ENCODE measurements at places on chromosomes 2 and 18.

DNA sequence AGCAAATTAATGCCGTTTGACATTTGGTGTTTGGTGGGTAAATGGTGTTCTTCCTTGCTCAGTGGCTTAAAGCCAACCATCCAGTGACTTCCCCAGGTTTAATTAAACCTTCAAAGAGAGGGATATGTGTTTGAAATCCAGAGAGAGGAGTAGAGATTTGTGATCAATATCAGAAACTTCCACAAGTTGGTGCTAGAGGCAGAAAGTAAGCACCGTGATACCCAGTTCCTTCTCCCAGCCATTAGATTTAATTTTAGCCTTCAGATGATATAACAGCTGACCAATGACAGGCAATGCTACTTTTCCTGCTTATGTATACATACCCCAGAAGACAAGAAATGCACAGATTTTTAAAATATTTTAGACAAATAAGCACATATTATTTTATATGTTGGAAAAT lies 398.5 kb downstream of the CDH2 start:
- DNase-seq: no peak

DNA sequence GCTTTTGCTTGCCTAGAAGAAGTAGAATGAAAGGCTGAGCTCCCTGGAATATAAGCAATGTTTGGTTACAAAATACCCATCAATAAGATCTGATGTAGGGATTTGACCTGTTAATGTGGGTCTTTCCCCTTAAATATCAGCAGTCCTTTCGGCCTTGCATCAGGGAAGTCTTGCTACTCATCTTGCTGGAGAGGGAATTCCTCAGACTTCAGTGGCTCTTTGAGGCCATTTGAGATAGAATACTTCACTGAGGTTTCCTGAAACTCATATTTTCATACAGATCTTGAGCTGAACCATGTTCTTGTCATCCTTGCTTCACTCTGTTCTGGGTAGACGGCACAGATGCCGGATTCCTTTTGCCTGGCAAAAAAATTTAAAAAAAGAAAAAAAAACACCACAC lies 3.9 kb downstream of the TWIST2 start:
- no peak for DNase-seq

DNA sequence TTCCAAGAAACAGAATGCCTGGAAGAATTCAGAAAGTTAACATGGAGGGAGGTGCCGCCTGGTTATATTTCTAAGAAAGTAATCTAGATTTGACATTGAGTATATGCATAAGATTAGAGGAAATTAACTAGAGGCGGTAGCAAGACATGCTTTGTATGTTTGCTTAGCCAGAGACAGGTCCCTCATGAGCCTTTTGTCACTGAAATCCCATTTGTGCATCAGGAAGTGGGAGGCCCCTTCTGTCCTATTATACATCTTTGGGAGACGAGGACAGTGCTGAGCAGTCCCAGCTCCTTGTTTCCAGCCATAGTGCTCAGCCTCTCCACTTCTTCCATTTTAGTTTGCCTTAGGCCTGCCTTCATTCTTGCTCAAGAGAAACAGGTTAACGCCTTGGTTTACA lies 115.4 kb upstream of the LHCGR start:
- DNase-seq: no peak

DNA sequence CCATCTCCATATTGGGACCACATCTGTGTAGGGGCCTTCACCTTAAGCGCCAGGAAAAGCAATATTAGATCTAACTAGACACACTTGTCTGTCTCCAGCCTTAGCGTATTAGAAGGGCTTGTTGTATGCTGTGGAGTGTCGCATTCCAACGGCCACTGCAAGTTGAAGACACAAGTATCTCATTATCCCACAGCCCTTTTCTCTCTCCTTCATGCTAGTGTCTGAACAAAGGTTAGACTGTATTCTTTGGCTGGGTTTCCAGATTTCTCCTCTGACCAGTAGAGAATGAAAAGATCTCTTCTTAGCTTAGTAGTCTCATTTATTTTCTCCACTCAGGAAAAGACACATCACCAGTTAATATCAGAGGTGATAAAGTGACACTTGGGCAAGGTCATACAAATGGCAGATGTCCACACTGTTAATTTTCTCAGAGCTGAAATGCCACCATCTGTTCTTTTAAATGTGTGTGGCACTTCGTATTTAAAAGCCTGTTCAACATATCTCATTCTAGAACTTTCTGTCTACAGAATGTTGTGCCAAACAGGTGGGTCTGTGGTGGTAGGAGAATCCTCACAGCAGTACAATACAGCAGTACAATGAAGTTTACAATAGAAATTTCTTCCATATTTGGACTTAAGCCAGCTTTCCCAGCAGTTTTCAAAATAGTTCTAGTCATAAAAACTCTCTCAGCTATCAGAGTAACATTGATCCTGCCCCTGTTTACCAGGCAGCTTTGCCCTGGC lies 94.0 kb upstream of the ITGA6 start:
- DNase-seq: no peak

DNA sequence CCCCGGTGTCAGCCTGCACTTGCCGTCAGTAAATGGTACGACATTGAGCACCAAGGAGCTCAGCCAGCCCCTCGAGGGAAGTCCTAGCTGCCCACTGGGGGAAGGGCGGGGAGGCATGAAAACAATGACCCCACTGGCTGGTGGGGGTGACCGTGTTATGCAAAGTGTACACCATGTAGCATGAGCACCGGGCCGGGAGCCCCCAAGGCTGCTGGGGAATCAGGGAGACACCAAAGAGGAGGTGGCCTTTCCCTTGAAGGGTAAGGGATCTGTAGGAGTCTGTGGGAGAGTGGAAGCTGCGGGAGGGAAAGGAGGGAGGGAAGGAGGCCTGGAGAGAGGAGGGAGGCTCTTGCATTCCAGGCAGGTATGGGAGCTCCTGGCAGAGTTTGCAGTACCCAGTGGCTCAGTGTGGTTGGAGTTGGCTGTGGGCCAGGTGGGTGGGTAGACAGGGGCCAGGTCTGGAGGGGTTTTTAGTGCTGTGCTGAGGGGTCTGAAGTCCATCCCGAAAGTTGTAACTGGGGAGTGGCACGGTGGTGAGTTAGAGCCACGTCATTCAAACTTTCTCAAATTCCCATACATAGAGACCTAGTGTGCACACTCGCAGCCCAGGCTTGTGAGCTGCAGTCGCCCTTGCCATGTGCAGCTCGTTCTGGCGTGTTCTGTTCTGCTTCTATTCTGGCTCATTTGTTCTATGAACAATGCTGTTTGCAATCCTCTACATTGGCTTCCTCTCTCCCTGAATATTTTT lies 22.4 kb downstream of the RRM2 start:
- DNase-seq: no peak

- DNase-seq: no peak
Measured at GRCh38 chr2:227606476-227606875, 7.8 kb downstream of the SCYGR2 start.

DNA sequence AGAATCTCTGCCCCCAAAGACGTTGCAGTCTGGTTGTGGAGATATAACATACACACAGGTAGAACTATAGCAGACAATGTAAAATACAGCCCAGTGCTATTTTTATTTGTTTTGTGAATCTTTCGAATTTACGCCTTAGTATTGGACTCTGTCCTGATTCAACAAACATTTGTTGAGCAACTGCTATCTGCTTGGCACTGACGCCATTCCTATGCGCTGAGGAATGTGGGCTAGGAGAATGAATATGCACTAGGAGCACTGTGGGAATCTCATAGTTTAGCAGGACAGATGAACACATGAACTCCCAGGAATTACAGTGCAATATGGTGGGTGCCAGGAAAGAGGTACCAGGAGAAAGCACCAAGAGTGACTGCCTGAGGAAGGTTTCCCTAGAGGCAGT lies 181.7 kb upstream of the SIX3 start:
- DNase-seq: no peak

- no peak for DNase-seq
Measured at GRCh38 chr18:61820882-61821281, 71.9 kb downstream of the RNF152 start.

DNA sequence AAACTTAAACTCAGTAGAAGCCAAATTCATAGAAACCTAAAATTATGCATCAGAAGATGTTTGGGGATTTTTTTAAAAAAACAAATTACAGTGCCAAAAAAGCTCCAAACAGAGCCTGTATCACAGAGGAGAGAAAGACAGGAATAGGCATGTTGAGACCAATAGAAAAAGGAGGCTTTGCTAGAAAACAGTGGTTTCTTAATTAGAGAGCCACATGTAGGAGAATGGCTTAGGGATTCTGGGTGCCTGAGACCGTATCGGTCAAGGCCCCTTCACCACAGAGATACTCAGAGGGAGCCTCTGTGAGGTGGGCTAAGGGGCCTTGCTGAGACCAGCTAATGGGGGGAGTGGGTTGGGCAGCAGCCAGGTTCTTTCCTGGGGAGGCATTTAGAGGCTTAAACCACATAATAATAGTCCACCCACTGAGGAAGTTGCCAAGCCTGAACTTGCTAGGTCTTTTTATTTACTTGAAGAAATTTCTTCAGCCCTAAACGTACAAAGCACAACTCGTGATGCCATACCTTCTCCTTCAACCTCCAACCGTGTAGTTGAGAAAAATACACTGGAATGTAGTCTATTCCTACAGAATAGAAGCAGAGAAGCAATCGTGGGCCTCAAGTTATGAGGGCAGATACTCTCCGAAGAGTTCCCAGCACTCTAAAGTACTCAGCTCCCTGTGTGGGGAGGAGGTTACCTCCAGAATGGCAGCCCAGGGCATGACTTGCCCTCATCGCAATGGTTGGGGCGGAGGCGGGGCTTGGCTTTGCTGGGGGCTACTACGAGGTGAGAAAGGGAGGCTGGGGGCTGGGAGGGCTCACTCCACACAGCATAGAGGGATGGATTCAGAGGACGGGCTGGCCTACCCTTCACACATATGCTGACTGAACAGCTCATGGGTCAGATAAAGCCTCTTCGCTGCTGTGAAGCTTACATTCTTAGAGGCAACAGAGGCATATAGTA lies 237.9 kb downstream of the TPGS2 start:
- DNase-seq: no peak

DNA sequence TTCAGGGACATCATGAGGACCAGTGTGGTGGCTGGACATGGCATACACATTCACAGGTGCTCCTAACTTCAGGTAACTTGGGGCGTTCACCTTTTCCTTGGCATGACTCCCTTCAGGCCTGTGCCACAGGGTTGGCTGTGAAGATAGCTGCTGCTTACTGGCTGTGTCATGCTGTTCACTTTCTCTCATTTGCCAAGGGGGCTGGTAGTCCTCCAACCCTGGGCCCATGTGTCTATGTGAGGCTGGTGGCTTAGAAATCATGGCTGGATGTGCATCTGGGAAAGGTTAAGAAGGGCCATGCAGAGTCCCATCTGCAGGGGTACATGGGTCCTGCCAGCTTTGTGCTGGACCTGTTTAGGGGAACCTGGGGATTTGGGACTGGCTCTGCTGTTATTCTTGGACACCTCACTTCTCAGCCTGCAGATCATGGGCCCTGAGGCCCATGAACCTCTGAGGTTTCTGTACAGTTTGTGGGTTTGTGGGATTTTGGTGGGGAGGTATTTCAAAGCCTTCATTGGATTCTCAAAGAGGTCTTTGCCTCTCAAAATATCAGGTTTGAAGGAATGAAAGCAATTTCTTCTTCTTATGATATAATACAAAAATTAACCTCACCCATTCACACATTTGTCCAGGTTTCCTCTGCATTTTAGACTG lies 62.9 kb downstream of the FHOD3 start:
- no peak for DNase-seq

- no peak for DNase-seq
Measured at GRCh38 chr18:78673516-78674321, 305.9 kb upstream of the SALL3 start.

- DNase-seq: no peak
Measured at GRCh38 chr2:174516501-174517378, 29.9 kb upstream of the GPR155 start.

- no peak for DNase-seq
Measured at GRCh38 chr2:39175026-39175812, 54.4 kb upstream of the SOS1 start.

DNA sequence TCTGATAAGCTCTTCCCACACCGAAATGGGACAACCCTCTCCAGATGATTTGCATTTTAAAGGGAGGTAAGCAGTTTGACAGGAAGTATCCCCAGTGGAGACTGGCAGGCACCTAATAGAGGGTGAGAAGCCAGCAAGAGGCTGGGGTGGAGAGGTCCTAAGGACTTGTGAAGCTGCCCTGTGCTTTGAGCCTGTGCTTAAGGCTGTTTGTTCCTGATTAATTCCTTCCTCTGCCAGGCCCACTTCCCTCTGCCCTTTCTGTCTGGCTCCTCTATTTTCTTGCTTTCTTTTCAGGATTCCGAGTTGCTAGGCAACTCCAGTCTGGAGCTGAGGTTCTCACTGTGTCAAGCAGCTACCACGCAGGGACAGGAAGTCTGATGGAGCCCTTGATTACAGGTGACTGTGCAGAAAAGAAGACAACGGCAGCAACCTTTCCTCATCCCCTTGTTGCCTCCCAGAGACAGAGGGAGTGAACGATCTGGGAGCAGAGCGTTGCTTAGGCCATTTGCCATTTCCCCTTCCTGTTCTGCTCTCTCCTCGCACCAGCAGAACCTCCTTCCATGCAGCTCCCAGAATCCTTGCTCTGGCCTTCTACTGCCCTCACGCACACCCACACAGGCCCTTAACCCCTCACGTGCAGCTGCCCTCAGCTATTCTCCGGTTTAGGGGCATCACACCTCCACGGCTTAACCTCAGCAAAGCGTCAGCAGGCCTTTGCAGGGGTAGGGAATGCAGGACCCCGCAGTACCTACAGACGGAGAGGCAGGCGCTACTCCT lies 103.6 kb upstream of the CELF4 start:
- no peak for DNase-seq

DNA sequence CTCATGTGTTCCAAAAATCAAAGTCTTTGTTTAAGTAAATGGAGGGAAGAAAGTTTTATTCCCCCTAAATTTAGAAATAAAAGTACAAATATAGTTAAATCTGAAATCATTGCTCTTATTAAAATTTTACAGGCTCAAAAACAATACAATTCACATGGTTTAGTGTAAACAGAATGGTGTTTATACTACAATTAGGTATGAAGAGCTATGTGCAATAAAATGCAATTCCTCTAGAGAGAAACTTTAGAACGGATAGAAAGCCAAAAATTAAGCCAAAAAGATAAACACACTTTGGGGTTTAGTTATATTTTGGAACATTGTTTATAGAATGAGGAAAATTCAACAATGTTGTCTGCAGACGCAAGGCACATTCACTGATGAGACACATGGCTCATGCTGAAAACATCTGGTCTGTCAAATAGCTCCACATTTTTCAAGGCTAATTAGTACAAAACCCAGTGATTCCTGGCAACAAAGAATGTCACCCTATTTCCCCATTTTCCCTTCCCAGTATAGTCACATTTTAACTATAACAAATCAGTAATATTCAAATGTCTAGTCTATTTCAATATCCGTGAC lies 103.3 kb downstream of the EXOC6B start:
- no peak for DNase-seq

DNA sequence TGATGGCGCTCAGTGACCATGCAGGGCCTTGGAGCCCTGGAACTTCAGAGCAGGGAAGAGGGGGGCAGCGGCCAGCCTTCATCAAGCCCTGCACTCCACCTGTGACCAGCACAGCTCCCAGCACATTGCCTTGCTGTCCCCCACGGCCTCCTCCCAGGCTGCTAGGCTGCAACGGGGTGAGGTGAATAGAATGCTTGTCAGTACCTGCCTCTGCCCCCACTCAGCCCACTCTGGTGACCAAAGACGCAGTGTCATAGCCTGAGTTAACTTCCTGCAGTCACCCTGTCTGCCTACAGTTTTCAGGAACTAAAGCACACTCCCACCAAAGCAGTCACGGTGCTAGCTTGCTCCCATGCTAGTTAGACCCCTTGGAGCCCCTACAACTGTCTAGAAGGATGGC lies 72.1 kb downstream of the STPG4 start:
- DNase-seq: no peak

- no peak for DNase-seq
Measured at GRCh38 chr2:12560618-12561017, 156.1 kb upstream of the TRIB2 start.
